ENCODE measurements at places on chromosomes 7 and 10.

GRCh38 chr7:148434181-148434757, 156.3 kb upstream of the C7orf33 start:
- no peaks in the 10 kb centered on the region for H3K27me3 ChIP-seq
- DNase-seq: no peak
- no peak overlapping the region for H3K27ac ChIP-seq
- H3K36me3 ChIP-seq: no peaks in the 10 kb centered on the region
- H3K4me3 ChIP-seq: no peak overlapping the region
- H3K4me1 ChIP-seq: no peaks in the 10 kb centered on the region

DNA sequence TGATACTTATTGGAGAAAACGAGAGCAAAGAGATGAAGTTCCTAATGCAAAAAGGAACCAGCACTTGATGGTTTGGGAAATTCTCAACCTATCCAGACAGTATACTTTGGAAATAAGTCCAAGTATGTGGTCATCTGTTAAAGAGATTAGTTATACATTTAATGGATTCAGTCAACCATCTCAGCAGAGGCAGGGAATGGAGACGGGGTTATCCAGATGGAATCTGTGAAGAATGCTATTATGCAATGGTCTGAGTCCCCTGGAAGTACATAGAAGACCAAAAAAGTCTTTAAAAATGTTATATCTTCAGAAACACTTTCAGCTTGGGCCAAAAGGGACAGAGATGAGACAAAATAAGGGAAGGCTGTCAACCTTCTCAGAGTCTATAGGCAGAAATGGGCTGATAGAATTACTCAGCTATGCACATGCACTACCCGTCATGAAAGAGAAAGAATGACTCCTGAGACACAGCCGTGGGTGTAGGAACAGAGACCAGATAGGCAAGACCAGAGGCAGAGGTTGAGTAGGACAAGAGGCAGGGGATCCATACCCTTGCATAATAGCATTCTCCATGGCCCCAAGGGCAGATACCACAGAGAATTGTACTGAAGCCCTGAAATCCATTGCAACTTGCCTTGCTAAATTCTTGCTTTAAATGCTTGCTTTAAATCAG, 738.8 kb upstream of the POT1 start:
- no peaks in the 10 kb centered on the region for H3K36me3 ChIP-seq
- DNase-seq: no peak
- no peak overlapping the region for H3K4me3 ChIP-seq
- H3K27me3 ChIP-seq: no peaks in the 10 kb centered on the region
- no peaks in the 10 kb centered on the region for H3K4me1 ChIP-seq

DNA sequence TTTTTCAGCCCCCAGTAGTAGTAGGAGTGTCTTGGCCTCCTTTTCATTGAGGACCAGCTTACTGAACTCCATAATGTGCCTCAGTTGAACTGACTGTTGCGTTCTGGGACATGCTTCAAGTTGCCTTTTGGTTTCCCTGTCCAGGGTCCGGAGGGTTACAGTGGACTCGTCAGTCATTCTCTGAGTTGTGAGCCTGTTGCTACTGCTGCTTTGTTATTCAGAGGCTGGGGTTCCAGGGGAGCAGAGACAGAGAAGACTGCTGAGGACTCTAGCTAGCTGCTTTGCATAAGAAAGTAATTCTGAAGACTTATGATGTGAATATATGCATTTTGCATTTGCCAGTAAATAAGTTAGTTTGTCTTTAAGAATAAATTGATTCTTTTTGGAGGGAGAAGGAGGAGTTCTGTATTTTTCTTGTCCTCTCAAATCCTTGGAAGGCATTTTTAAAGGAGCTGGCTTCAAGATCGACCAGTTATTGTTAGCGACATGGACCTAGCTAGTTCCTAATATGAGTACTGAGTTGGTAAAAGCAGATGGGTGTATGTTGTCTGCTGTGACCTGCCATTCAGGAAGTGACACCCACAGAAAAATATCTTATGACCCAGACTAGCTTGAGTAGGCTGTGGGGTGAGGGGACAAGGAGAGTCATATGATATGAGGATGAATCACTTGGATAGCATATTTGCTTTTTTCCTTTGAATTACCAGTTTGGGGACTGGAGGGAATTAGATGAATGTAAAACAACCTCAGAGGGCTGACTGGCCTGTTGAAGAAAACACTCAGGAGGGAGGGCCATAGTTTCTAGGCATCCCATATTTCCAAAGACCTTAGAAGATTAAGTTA, 8.3 kb downstream of the PI4K2A start:
- no peak overlapping the region for H3K4me3 ChIP-seq
- DNase-seq: no peak
- H3K36me3 ChIP-seq: peaks cover 23% of the 10 kb centered on the region
- H3K27me3 ChIP-seq: no peaks in the 10 kb centered on the region
- no peaks in the 10 kb centered on the region for H3K4me1 ChIP-seq
- H3K27ac ChIP-seq: no peak overlapping the region

GRCh38 chr10:70648427-70648826, 23.9 kb upstream of the ADAMTS14 start:
- H3K4me1 ChIP-seq: peaks cover 6% of the 10 kb centered on the region
- no peak for DNase-seq
- H3K36me3 ChIP-seq: no peaks in the 10 kb centered on the region
- no peak overlapping the region for H3K27ac ChIP-seq

GRCh38 chr7:89247207-89247606, 451.7 kb upstream of the TEX47 start:
- DNase-seq: no peak
- no peaks in the 10 kb centered on the region for H3K27me3 ChIP-seq
- no peak overlapping the region for H3K27ac ChIP-seq
- H3K4me1 ChIP-seq: no peaks in the 10 kb centered on the region

DNA sequence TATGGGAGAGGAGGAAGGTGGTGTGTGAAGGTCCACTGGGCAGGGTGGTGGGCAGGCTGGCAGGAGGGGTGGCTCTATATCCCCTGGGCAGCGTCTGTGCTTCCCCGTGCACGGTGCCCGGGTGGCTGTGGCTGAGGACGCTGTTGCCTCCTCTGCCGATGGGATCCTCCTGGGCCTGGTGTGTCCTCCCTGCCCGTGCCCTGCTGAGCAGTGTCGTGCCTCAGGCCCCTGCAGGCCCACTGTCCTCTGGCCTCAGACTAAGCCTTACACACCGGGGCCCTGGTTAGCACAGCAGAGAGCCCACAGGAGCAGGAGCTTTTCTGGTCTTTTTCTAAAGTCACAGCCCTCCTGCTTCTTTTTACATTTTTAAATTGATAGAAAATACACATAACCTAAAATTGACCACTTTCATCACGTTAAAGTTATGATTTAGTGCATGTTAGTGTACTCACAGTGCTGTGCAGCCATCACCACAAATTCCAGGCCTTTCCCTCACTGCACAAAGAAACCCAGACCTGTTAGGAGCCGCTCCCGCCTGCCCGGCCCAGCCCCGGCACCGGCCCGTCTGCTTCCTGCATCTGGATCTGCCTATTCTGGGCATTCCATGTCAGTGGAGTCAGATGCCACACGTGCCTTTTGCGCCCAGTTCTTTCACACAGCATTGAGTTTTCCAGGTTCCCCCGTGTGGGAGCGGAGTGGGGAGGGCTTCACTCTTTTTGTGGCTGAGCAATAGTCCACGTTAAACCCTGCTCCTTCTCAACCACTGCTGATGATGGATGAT, 19.4 kb downstream of the PFKFB3 start:
- no peak for DNase-seq
- H3K27me3 ChIP-seq: no peaks in the 10 kb centered on the region
- peaks cover 91% of the 10 kb centered on the region for H3K36me3 ChIP-seq
- H3K4me1 ChIP-seq: peaks cover 10% of the 10 kb centered on the region

- no peaks in the 10 kb centered on the region for H3K36me3 ChIP-seq
- no peaks in the 10 kb centered on the region for H3K27me3 ChIP-seq
- peaks cover 7% of the 10 kb centered on the region for H3K4me1 ChIP-seq
- H3K4me3 ChIP-seq: no peak overlapping the region
Observed at GRCh38 chr10:106931159-106931852, 233.2 kb downstream of the SORCS1 start.

Data from cardiac muscle cell (in vitro differentiated cells and primary cell).